ENCODE measurements at places on chromosomes 2 and 18.

DNA sequence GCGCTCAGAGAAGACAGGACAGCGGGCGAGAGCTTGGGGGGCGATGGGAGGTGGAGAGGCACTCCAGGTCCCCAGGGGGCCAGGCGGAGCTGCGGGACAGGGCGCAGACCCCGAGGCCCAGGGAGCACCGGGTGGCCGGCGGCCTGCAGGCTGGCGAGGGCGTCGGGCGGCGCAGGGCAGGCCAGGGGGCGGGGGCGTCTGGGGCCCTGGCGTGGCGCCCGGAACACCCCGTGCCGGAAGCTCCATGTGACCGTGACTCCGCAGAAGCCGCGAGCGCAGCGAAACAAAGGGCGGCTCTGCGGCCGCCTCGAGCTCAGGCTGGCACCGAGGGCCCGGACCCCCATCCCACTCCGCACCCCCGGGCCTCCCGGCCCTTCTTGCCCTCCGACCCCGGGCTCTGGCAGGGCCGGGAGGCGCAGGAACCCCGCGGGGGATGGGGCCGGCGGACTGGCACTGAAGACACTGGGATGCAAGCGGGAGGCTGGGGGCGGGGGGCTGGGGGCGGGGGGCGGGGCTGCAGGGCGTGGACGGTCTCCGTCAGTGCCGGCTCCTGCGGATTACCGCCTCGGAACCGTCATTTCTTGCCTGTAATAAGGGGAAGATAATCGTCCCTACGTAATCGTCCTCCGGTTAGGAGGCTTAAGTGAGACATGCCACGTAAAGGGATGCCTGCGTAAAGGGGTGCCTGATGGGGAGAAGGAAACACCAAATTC, 19.1 kb downstream of the SH2D6 start:
- peak; percentile 50 for DNase-seq

DNA sequence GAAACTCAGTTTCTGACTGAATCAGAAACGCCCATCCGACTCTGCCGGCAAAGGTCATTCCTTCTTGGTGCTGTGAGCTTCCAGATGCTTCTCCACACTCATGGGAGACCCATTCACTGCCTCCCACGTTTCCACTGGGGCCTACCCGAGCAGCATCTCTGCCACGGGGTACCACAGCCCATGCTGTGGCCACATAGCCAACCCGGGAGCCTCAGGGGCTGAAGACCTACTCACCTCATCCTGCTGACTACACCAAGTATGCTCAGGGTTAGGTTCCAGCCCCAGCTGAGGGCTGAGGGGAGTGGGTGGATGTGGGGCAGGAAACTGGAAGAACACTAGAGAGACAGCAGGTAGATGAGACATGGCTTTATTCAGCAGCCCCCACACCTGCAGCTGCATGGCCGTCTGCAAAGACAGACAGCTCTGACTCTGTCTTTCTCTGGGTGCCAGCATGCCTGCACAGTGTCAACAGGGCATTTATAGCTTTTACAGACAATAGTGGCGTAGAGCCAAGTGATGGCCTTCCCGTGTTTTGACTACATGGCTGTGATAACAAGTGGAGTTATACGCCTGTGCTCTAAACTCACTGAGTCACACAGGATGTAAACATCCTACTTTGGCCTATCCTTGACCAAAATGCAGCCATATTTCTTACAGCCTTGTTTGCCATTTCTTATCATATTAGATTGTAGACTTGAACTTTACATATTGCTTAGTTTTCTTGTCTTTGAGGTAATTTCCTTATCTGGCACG, 16.5 kb upstream of the KLHL23 start:
- no peak for DNase-seq

GRCh38 chr2:149259136-149259535, 71.3 kb upstream of the LYPD6 start:
- DNase-seq, result no peak

GRCh38 chr2:98769784-98770183, 38.9 kb upstream of the MGAT4A start:
- DNase-seq, result no peak

DNA sequence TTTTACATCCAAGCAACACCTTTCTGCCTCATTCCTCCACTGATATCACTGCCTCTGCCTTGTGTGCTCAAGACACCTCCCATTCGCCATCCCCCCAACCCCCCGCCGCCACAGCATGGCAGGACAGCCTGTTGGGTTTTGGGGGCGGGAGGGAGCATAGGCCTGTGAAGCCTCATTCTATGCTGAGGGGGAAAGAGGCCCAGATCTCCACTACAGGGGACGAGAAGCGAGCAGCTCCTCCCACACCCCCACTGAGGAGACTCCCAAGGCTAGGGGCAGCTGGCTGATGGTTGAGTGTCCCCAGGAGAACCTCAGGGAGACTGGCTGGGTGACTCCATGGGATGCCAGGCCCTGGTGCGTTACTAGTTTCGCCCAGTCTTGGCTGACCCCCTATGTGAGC, 214.3 kb upstream of the SIX2 start:
- DNase-seq, result no peak

DNA sequence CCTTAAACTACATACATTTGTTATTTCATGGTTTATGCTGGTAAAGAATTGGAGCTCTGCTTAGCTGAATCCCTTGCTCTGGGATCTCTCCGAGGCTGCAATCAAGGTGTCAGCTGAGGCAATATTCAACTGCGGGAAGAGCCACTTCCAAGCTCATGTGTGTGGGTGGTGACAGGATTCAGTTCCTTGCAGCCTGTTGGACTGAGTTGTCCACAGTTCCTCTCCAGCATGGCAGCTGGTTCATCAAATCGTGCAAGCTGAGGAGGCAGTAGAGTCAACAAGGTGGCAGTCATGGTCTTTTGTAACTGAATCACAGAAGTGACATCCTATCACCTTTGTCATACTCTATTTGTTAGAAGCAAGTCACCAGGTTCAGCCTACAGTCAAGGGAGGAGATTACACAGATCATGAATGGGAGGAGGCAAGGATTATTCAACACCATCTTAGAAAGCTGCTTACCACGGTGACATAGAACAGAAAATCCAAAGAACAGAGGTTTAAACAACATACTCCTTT, 56.9 kb downstream of the CTIF start:
- DNase-seq, result no peak

- DNase-seq, result no peak
These were observed 101.7 kb upstream of the SP3 start for GRCh38 chr2:174066871-174067270.

GRCh38 chr2:205617905-205618304, 64.4 kb upstream of the NRP2 start:
- no peak for DNase-seq

GRCh38 chr2:105643405-105644173, 101.1 kb upstream of the NCK2 start:
- no peak for DNase-seq

- no peak for DNase-seq
These were observed 296.5 kb upstream of the GYPC start for GRCh38 chr2:126359494-126359893.

- no peak for DNase-seq
These were observed 805.7 kb downstream of the SLC4A3 start for GRCh38 chr2:220433131-220433530.

- DNase-seq, result no peak
These were observed 187.4 kb downstream of the LPIN1 start for GRCh38 chr2:11933854-11934253.
